ENCODE measurements at places on chromosomes 4 and X. TPM values are rescaled to one million over a fixed set of nuclear protein-coding genes. Genes with fewer than 3 reads are reported as not detected.
A peak's percentile ranks its signal among the peaks of the same experiment; 100 is the strongest.

- no peaks in the 10 kb centered on the region for H3K27me3 ChIP-seq
- DNase-seq = no peak
- no peak overlapping the region for H3K4me3 ChIP-seq
- no peaks in the 10 kb centered on the region for H3K4me1 ChIP-seq
Measured at GRCh38 chrX:129719931-129720530, 18.7 kb upstream of the XPNPEP2 start.

DNA sequence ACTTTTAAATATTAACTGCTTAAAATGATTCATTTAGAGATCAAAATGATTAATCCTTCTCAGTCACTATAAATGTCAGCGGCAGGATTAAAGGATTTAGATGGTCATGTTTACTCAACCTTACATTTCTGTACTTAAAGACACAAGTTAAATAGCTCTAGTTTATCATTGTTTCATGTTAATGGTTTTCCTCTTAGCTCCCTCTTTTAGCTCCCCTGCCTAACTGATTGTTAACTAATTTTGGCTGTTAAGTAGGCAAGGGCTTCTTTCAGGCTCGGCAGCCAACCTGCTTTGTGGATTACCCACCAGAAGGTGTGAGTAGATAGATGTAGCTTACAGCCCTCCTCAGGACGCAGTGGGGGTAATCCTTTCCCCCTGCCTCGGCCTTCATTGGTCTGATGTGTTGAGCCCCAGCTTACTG is 96.0 kb downstream of the TENM3 start:
- H3K4me3 ChIP-seq = no peak overlapping the region
- no peaks in the 10 kb centered on the region for H3K36me3 ChIP-seq
- DNase-seq = no peak
- no peak overlapping the region for H3K27ac ChIP-seq

GRCh38 chrX:13721819-13722519 is 12.5 kb downstream of the TRAPPC2 start:
- no peaks in the 10 kb centered on the region for H3K27me3 ChIP-seq
- H3K36me3 ChIP-seq = peaks cover 30% of the 10 kb centered on the region
- H3K4me1 ChIP-seq = peaks cover 7% of the 10 kb centered on the region
- peak overlapping the region; percentile 72 for H3K27ac ChIP-seq

DNA sequence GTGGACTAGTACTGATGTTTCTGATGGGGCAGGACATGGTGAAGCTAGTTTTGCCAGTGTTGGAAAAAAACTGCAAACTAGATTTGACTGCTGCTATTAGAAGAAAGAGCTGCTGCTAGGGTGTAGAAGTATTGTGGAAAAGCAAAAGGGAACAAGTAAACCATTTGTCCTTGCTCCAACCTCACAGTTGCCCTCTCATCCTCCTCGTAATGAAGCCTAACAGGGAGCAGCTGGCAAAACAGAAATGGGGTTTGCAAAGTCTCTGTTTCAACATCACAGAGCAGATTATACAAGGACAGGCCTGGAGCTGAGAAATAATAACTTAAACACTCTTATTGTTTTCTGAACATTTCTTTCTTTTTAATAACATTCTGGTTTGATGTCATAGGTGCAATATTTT is 346.2 kb downstream of the MAGEB5 start:
- no peaks in the 10 kb centered on the region for H3K4me1 ChIP-seq
- H3K27me3 ChIP-seq = no peaks in the 10 kb centered on the region
- no peak overlapping the region for H3K4me3 ChIP-seq
- H3K27ac ChIP-seq = no peak overlapping the region

RTL5 gene
- 0.57 TPM for total RNA-seq

- no peaks in the 10 kb centered on the region for H3K27me3 ChIP-seq
- no peaks in the 10 kb centered on the region for H3K4me1 ChIP-seq
- no peak overlapping the region for H3K27ac ChIP-seq
- no peaks in the 10 kb centered on the region for H3K36me3 ChIP-seq
Measured at GRCh38 chrX:15546745-15547144, 46.1 kb downstream of the BMX start.

DAPP1 gene
- total RNA-seq = 45.8 TPM
